ENCODE measurements at places on chromosomes 13 and 19.

GRCh38 chr13:101416181-101417042 is at the start of gene NALCN:
Gene NALCN (minus strand): TSS chr13:101416508. CDS start chr13:101399126, 17,382 bp downstream.
- DNase-seq, result peak; percentile 93

GRCh38 chr13:42305503-42305902 is 33.6 kb downstream of the AKAP11 start:
- DNase-seq, result no peak

GRCh38 chr13:39616087-39616694 is 13.2 kb upstream of the LHFPL6 start:
- DNase-seq, result peak; percentile 74

- no peak for DNase-seq
These were observed 248.2 kb downstream of the SHISA2 start for GRCh38 chr13:25803641-25804040.

- DNase-seq, result no peak
These were observed 12.7 kb upstream of the GAS6 start for GRCh38 chr13:113876346-113877148.

- DNase-seq, result peak; percentile 59
These were observed 69.8 kb downstream of the KCNRG start for GRCh38 chr13:50085063-50085462.

- no peak for DNase-seq
These were observed 7.7 kb downstream of the NFILZ start for GRCh38 chr19:8638078-8638619.

DNA sequence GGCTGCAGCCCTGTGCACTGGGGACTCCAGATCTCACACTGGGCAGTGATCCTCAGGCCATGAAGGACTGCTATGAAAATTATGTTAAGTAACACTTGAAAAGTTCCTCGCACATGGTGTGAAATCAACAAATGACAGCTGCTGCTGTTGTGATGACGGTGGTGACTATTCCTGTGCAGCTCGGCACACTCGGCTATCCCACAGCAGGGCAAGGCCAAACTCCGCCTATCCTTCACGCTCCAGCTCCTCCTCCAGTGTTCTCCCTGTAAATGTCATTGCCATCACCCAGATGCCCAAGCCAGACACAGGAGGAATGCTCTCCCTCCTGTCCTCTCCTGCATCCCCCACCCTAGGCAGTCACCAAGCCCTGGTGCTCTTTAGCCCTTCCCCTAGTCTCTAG is 31.3 kb downstream of the GRIK5 start:
- peak; percentile 88 for DNase-seq

- no peak for DNase-seq
These were observed 86.3 kb downstream of the LRCH1 start for GRCh38 chr13:46639033-46639981.

DNA sequence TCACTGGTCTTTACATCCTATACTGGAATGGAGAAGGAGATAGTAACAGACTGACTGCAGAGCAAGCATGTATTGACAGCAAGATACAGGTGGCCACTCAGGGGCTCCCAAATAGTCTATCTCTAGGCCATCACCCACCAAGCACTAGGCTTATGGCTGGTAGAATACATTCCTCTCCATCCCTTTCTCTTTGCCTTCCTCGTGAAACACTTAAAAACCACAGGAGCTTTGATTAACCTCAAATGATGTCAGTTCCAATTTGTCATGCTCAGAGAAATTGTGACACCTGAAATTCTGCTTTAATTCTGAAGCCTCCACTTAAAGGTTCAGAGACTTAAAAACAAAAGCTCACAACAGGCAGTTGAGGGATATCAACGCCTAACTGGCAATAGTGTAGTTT is 17.2 kb downstream of the ENOX1 start:
- DNase-seq, result no peak

DNA sequence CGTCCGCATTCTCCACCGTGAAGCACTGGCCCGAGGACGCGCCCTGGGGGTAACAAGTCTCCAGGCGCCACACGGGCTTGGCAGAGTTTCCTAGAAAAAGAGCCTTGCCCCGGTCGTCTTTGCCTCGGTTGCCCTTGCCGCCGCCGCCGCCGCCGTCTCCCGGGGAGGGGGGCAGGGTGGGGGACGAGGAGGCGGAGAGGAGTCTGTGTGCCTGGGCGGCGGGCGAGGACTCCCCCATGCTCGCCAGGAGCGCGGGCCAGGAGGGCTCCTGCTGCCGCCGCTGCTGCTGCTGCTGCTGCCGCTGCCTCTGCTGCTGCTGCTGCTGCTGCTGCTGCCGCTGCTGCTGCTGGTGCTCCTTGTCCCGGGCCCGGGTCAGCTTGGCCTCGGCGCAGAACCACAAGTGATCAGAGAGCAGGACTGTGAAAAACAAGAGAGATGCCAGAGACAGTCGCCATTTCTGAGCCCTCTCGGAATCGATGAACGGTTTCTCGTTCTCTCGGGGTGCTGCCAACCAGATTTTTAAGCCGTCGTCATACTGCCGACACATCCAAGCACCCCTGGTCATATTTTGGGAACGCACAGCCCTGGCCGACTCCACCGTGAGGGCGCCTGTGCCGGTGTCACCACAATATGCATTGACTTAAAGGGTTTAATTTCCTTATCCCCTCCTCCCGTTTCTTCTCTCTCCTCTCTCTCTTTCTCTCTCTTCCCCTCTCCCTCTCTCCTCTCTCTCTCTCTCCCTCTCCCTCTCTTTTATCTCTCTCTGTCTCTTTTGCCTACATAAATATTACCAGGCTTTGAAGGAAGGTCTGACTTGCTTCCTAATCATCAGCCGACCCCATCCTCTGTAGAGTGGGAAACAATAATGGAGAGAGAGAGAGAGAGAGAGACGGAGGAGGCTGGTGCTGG is 349.1 kb downstream of the LIG4 start:
- DNase-seq, result peak; percentile 72

- DNase-seq, result no peak
These were observed 150.9 kb downstream of the RFC3 start for GRCh38 chr13:33968520-33969507.

- no peak for DNase-seq
These were observed 39.2 kb downstream of the ZSWIM4 start for GRCh38 chr19:13834244-13835069.

- DNase-seq, result no peak
These were observed 52.4 kb downstream of the MLLT1 start for GRCh38 chr19:6227156-6227935.

DNA sequence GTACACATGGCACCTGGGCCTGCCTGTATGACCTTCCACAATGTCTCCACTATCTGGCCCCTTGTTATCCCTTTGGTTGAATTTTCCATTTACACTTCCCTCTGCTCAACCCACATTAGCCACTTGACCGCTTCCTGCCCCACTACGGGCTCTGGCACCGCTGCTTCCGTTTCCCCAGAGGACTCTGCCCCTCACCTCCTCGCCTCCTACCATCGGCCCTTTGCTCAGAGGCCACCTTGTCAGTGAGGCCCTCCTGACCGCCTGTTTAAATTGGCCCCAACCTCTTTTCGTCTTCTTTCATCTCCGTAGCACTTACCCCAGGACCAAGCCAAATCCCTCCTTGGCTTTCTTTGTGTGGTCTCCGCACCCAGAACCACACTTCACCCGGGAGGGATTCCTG is 47.4 kb downstream of the SOX1 start:
- DNase-seq, result no peak

DNA sequence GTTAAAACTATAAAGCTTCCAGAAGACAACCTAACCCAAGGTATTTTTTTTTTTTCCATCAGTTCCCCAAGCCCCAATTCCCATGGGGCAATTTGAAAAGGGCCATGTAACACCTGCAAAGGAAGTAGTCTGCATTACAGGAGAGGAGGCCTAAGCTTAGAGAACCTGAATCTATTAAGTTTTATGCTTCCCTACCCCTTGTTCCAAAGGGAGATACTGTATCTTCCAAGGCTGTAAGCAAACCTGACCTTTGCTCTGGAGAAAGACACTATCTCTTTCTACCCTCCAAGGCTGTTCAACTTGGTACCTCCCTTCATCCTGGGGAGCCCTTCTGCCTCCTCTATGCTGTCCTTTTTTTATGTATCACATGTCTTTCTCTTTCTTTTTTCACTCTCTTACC is 15.0 kb downstream of the KATNAL1 start:
- DNase-seq, result no peak

GRCh38 chr19:46350758-46351159 is 3.9 kb downstream of the PPP5C start:
- no peak for DNase-seq

DNA sequence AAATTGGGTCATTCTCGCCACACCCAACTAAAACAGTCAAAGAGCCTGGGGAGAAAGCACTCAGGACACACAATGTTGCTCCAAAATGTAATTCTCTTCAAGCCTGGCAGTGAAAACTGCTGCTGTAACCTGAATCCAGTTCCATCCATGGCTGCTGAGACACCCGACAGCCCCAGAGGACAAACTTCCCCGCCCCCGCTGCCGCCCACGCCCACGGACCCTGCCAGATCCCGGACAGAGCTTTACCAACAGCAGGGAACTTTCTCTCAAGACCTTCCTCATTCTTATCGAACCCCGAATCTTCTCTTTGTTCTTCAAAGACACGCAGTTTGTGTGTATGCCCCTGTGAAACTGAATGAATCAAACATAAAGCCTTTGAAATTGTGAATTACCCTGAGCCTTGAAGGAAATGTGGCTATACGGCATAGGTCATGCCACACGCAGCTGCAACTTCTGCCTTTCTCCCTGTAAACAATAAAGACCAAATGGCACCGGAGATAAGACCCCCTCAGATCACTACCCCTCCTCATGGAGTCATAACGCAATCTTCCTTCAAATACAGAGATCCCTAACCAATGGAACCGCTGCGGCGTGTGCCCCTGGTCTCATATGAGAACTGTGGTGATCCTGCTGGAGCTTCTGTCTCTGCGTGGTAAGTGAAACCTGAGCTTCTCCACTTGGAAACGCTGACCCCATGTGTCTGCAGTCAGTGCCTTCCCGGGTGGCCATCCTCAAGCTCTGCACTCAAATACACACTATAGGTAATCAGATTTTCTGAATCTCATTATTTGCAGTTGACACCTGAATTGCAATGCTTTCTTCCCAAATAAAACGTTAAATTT is 4.8 kb upstream of the LAMP1 start:
- DNase-seq, result peak; percentile 19

GRCh38 chr13:97194479-97194878 is 27.7 kb upstream of the MBNL2 start:
- DNase-seq, result no peak

DNA sequence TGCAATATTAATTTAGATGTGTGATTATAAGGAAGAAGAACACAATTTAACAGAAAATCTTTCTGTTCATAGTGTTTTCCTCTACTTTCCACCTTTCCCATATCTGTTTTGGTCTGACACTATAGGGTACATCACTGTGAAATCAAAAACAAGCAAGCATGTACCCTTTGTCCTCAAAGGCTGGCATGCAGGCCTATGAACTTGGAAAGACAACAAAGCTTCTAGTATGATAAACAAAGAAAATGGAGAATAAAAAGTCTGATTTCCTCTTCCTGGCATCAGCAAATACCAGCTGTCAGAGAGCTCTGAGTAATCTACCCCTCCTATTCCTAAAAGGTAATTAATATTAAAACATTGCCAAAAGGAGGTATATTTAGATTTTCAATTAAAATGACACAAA is 5.6 kb upstream of the NEK3 start:
- no peak for DNase-seq

GRCh38 chr19:40689339-40690049 is 957 bp downstream of the NUMBL start:
- peak; percentile 11 for DNase-seq

DNA sequence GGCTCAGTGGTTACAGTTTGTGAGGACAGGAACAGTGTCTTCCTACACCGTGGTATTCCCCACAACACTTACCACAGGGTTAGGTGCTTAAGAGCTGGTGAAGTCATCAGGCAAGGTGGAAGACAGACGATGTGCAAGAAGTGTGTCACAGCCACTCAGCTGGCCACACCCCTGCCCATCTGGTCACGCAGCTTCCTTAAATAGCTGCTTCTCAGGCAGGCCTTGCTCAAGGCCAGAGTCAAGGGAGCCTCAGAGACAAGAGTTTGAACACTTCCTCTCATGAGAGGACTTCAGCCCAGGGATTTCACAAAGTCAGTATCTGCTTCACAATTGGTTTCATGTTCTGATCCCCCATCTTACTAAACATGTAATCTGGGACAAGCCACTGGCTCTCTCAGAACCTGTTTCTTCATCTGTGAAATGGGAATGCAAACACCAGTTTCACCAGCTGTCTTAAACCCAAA is 80.3 kb upstream of the FRY start:
- DNase-seq, result peak; percentile 30

DNA sequence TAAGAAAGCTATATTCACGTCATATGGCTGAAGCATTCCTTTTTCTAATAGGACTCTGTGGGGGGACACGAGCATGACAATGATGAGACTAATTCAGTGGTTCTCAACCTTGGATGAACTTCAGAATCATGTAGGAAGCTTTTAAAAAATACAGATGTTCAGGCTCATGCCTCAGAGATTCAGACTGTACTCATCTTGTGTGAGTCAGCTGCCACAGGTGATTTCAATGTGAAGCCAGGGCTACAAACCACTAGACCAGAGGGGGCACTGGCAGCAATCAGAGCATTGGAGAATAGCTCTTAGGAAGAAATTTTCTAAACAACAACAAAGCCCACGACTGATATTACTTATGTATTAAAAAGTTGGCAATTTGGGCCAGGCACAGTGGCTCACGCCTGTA is 91.7 kb downstream of the SERP2 start:
- DNase-seq, result no peak

- no peak for DNase-seq
These were observed 46.8 kb downstream of the MIPEP start for GRCh38 chr13:23842406-23842805.

DNA sequence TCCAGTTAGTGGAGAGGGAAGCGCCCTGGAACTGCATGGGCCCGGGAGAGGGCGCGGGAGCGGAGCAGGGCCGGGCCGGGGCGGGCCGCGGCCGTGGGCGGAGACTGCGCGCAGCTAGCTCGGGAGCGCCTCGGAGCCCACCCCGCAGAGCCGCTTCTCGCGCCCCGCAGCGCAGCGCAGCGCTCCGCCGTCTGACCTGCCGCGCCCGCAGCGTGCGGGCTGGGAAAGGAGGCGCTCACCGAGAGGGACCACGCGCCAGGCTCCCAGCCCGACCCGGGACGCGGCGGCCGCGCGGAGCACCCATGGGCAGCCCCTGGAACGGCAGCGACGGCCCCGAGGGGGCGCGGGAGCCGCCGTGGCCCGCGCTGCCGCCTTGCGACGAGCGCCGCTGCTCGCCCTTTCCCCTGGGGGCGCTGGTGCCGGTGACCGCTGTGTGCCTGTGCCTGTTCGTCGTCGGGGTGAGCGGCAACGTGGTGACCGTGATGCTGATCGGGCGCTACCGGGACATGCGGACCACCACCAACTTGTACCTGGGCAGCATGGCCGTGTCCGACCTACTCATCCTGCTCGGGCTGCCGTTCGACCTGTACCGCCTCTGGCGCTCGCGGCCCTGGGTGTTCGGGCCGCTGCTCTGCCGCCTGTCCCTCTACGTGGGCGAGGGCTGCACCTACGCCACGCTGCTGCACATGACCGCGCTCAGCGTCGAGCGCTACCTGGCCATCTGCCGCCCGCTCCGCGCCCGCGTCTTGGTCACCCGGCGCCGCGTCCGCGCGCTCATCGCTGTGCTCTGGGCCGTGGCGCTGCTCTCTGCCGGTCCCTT is at the start of gene MLNR:
Gene MLNR, plus strand, starts transcription at position 303 of the 820 bp plus-strand sequence. Its CDS starts 0 bp downstream, at position 303.
- no peak for DNase-seq
